ENCODE measurements at places on chromosomes 6 and 20. TPM values are rescaled to one million over a fixed set of nuclear protein-coding genes. Genes with fewer than 3 reads are reported as not detected.

BFSP1 gene
- 4.5 TPM for total RNA-seq

PFDN4 gene
- total RNA-seq: 47.6 TPM

GABRR1 gene
- total RNA-seq: not detected

RNF182 gene
- total RNA-seq: 3.5 TPM

NRSN1 gene
- total RNA-seq: not detected

DSN1 gene
- 21.5 TPM for total RNA-seq
